Epithelial cell of prostate (primary cell): ENCODE measurements at places on chromosomes 12 and 14.
A peak's percentile ranks its signal among the peaks of the same experiment; 100 is the strongest.

GRCh38 chr14:22047115-22047514 lies 373.5 kb upstream of the OR4E1 start:
- peak; percentile 8 for DNase-seq

DNA sequence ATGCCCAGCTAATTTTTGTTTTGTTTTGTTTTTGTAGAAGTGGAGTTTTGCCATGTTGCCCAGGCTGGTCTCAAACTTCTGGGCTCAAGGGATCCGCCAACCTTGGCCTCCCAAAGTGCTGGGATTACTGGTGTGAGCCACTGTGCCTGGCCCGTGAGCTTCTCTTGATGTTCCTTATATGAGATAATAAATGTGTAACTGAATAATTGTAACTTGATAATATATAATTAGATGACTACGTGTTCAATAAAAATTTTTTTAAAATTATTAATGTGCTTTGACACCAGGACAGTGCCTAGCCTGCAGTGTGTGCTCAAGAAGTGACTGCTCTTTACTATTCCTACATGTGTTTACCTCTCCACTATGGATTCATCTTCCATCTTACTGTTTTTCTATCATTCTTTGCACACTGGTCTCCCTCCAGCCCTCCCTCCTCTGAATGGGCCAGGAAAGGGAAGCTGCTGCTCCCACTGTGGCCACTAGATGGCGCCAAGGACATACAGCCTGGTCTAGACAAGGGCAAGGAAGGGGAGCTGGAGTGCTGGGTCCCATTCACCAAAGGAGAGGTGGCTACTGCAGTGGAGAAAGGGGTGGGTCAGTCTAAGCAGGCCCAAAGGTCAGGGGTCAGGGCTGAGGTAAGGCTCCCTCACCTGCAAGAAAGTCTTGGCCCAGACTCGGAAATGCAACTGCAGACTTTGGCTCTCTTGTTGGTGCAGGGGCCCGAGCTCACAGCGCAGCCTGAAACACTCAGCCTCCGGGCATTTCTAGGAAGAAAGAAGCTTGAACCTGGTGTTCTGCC lies 14.7 kb upstream of the ZNF385A start:
- DNase-seq, result peak; percentile 27

- DNase-seq, result no peak
Observed at GRCh38 chr14:53824061-53824460, 132.6 kb downstream of the BMP4 start.

DNA sequence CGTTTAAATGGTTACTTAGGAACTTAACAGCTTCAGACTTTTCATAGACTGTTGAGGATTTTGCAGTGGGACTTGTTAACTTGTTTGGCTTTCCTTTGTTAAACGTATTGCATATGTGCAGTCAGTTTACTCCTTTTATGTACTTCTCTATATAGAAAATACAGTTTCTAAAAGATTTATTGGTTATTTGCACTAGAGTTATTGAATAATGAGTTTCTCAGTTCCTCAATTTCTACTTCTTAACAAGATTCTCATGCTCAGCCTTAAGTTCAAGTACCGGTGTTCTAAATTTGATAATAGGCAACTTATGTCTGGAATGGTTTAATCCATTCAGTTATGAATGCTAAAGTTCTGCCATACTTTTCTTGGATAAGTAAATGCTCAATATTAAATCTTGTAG lies 919 bp downstream of the PSMA3 start:
- DNase-seq, result no peak

GRCh38 chr14:68955164-68955850 lies 23.8 kb downstream of the ACTN1 start:
- no peak for DNase-seq

DNA sequence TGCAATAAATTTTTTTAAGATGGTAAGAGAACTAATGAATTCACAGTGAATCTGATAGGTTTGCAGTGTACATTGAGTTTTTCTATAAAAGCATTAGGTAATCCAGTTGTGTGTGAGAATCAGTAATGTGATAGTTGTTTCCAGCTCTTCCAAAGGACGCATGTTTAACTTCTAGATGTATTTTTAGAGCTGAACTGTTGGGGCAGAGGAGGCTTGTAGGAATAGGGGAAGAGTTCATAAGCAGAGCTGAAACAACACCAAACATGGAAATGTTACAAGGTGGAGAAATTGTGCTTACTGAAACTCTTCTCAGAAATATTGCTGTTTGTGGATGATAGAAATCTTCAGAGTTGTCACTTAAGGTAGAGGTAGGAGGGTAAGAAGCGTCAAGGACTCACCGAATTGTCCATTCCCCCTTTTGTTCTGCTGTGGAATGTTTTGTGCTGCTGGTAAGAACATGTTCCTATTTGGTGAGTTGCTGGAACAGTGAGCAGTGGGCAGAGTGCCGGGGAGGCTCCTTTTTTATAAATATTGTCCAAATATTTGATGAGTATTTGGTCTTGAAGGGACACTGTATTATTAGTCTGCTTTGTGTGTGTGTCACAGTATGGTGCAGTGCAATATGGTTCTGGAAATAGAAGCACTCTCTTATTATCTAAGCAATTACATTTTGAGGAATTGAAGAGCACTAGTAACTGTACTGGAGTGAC lies 76.7 kb downstream of the ANO6 start:
- no peak for DNase-seq

DNA sequence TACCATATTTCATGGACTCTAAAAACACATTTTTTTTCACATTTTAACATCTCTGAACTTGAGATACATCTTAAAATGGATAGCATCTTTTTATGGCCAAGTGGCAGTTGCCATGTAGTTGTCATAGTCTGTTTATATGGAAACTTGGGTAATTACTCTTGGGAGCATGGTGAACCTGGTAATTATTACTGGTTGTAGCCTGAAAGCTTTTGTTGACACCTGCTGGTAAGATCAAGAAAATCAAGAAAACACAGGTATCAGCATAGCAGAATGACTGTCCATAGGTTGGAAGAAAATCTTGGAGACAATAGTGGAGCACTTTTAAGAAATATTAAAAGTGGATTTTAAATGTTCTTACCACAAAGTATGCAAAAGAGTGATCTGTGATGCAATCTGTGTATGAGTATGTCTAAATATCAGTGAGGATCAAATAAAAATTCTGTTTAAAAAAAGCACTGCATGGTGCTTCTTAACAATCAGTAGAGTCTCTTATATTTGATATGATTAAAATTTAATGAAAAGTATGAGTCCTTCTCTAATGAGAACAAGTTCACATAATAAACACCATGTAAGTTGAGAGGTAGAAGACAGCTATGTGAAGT lies 44.2 kb downstream of the TTC8 start:
- DNase-seq, result peak; percentile 5

GRCh38 chr12:132661972-132662371 lies 25.2 kb downstream of the POLE start:
- no peak for DNase-seq
